Heart right ventricle (tissue), 16 donors: ENCODE measurements at places on chromosomes 4 and X.
A peak's percentile ranks its signal among the peaks of the same experiment; 100 is the strongest.

GRCh38 chr4:44160776-44161367 is 287.7 kb downstream of the KCTD8 start:
- DNase-seq: no peak

- DNase-seq: peak; percentile 13
Measured at GRCh38 chrX:103157496-103158316, 57.2 kb upstream of the BEX4 start.

DNA sequence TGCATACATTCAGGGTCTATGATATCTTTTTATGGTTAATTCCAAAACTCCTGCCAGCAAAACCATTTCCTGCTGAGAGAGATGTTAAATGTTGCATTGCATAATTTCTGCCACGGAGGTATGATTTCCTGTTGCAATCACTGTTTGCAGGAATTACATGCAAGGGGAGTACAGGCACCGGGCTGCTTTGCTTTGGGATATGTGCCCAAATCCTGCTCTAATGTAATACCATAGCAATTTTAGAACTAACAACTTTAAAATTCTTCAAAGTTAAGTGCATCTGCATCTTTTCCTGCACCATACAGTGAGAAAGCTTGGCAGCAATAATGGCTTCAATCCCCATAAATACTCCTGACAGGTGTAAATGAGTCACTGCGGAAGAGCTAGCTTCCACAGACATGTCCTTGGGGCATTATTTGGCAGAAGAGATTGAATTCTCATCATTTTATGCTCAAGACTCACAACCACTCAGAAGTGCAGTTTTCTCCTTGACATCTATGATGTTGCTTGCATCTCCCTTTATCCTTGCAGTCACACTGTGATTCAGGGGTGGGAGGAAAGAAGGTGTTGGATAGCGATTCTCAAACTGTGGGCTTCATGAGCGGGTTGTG is 29.6 kb downstream of the TRIM2 start:
- no peak for DNase-seq

DNA sequence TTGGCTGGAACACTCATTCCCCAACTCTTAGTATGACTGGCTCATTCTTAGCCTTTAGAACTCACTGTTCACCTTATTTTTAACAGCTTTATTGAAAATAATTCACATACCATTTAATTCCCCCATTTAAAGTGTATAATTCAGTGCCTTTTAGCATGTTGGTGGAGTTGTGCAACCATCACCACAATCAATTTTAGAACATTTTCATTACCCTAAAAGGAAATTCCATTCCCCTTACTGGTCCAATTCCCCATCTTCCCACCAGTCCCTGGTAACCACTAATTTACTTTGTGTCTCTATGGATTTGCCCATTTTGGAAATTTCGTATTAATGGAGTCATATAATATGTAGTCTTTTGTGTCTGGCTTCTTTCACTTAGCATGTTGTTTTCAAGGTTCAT is 19.7 kb downstream of the NHSL2 start:
- DNase-seq: no peak

- no peak for DNase-seq
Measured at GRCh38 chr4:76607266-76607799, 172.3 kb downstream of the SHROOM3 start.

DNA sequence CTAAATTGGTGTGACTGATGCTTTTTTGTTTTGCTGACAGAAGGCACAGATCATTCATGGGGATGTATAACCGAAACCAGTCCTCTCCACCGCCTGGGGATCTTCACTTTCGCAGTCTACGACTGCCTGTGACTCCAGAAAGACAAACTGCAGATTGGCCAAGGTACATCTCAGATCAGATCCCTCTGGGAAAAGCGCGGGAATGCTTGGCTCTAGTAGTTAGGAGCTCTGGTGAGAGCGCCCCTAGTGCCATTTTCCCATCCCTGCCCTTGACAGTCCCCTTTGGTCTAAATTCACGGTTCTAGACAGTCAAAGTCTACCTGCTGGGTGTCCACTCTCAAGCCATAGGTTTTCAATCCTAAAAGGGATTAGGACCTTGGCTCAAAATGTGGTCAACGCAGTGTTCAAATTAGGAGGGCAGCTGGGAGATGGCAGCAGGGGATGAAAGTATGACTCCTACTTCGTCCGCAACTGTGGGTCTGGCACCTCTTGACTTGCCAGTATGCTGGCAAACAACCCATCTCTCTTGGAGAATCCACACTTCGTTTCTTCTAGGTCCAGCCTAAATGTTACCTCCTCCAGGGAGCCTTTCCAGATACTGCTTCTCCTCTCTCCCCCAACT is 6.9 kb upstream of the HAND2 start:
- DNase-seq: no peak

DNA sequence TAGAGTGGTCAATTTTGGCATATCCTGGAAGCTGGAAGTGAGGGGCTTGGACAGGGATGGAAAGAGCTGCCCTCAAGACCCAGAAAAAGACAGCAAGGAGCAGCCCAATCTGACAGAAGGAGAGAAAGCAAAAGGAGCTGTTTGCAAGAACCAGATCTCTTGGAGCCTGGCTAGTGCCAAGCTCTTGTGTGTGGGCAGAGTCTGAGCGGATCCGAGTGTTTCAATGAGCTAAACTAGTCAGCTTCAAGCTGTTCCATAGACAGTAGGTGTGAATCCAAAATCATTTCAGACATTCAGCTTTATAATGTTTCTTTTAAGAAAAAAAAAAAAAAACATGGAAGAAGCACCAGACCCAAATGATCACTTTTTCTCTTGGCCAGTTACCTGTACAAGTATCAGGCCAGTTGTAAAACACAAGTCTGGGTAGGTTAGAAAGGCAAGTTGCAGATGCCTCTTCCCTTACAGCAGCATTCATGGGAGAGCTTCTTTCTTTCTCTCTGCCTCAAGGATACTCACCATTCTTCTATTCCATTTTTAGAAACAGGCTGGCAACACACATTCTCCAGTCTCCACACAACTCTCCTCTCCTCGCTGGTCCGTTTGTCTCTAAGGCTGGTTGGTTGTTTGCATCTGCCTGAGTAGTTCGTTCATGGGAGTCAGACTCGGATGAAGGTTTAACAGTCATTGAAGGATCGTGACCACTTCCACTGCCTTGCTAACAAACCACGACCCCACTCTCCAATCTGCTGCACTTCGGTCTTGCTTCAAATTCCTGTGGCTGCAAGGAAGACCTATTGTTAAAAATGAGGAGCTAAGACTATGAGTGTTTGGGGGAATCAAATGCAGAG is 105.2 kb upstream of the GATB start:
- DNase-seq: no peak

- DNase-seq: no peak
Measured at GRCh38 chr4:129342819-129343408, 247.0 kb downstream of the C4orf33 start.

DNA sequence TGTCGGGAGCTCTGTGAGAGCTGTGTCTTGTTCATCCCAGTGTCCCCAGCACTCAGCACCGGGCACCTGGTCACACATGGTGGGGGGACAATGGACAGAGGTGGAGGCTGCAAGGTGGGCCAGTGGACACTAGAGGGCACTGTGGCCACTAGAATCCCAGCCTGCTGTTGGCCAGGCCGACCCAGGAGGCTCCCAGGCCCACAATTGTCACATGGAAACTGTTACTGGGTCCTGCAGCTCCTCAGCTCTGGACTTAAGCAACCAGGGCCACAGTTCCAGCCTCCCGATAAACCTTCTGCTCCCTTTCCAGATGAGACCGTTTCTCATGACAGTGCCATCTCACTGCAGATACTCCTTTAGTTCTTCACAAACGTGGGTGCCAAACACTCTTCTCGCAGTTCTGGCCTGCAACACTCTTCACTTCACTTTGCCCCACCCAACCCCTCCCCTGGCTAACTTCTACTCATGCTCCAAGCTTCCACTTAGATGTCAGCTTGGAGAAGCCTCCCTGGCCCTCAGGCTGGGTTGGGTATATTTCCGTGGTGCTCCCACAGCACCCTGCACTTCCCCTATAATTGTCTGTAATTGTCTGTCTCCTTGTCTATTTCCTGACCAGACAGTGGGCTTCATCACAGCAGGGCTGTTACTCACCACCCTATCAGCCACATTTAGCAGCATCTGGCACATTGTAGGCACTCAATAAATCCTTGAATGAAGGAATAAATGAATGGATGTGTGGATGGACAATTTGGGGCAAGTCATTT is 3.5 kb upstream of the IQSEC2 start:
- peak; percentile 54 for DNase-seq

DNA sequence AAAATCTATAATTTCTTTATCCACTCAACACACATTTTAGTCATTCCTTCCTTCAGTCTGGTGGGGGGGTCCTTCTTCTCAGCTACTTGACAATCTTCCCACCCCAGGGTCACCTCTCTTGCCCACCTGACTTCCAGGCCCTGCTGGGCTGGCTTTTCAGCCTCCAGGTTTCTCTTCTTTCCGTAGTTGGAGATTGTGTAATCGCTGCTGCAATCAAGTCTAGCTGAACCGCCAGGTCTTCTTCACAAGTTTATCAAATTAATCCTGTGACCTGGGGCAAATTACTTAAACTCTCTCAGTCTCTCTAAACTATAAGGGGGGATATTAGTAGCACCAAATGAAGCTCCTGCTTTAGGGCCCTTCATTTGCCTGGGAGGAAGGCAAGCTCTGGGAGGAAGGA is 102.9 kb upstream of the TNIP3 start:
- no peak for DNase-seq

- DNase-seq: peak; percentile 66
Measured at GRCh38 chr4:169612871-169613859, 782 bp upstream of the NEK1 start.

GRCh38 chr4:156190615-156191014 is 236.9 kb upstream of the CTSO start:
- no peak for DNase-seq

DNA sequence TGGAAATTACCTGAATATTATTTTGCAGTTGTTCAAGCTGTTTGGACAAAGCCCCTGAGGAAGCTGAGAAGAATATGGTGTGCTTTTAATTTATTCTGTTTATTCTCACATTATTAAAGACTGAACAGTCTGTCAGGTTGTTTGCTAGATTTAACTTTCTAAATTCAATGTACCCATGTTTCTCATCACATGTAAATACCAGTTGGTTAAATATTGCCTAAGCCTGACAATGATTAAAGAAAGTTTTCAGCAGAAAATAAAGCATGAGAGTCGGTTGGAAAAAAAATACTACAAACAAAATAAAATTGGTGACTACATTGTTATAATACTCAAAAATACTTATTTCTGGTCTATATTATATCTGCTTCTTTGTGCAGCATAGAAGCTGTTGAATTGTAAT is 1974.7 kb downstream of the ARAP2 start:
- no peak for DNase-seq

DNA sequence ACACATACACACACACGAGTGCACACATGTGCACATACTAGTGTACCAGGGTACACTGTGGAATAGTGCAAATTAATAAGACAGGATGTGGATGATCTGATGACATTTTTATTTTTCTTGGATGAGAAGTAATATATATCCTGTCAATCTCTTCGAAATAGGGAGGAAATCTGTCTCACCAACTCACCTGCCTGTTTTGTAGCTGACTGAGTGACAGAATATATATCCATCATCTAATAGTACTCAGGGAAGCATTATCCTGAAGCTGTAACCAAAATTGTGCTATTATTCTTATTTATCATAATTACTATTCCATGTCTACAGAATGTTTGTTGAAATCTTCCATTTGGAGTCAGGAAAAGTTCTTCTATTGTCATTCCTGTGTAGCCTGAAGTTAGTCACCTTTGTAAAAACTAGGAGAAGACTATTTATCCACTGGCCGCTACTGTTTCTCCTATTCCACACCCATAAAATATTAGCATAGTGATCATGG is 888.0 kb downstream of the TRAM1L1 start:
- DNase-seq: no peak

- DNase-seq: no peak
Measured at GRCh38 chrX:18406531-18407266, 18.7 kb upstream of the CDKL5 start.

GRCh38 chr4:152243896-152244595 is 291.8 kb downstream of the FBXW7 start:
- peak; percentile 76 for DNase-seq

DNA sequence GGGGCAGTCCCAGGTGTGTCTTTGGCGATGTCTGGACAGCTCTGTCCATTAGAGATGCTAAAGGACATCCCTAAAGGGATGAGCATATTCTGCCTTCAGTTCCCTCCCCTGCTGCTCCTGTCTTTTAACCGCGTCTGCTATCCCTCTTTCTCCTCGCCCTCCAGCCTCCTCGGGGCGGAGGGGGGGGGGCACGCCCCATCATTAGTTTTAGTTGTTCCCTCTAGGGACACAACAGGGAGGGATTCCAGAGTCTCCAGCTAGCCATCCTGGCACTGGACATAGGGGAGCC is 1.1 kb downstream of the MSL3 start:
- DNase-seq: no peak

GRCh38 chrX:70253377-70254062 is 6.5 kb downstream of the P2RY4 start:
- DNase-seq: no peak

DNA sequence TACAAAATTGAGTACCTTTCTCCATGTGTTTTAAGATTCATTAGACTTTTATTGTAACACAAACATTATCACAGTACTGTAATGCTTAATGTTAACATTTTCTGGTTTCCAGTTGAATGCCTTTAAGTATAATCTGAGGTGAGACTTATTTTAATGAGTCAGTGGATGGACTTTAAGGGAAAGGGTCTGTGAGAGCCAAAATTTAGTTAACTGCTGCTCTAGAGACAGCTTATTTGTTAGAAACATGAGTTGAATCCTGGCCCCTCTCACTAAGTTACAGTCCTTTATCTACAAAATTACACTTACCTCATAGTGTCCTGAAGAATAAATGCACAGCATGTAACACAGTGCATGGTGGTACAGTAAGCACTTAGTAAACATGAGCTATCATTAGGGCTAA is 66.0 kb downstream of the PGRMC2 start:
- DNase-seq: no peak

- no peak for DNase-seq
Measured at GRCh38 chr4:172776203-172776861, 392.3 kb upstream of the GALNT7 start.

GRCh38 chr4:2806390-2807355 is 13.8 kb downstream of the SH3BP2 start:
- peak; percentile 77 for DNase-seq

DNA sequence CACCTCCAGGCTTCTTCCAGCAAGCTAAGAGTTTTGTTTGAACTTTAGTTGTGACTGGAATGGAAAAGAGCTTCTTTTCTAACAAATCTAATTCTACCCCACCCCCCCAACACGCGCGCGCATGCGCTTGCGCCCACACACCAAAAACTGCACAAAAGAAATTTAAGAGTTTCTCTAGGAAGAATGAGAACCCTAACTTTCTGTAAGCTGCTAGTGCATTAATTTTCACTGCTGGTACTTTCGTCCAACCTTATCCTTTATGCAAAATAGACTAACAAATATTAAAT is 9.0 kb upstream of the INTU start:
- no peak for DNase-seq

- DNase-seq: no peak
Measured at GRCh38 chrX:17435476-17435875, 60.5 kb downstream of the NHS start.

DNA sequence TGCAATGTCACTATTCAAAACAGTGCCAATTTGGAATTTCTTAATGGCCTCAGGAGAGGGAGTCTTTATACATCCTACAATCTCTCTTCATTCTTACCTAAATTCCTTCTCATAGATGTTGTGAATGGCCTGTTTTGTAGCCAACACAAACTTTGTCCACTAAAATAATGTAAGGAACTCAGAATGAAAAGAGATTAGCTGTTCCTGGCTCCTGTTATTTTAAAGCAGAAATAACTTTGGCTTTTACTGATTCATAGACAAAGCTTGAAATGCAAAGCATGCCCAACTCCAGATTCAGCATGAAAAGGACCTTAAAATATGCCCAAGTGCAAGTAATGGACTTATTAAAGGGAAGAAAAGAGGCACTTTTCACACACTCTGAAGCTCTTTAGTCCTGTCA is 146.0 kb upstream of the GPC4 start:
- DNase-seq: no peak

- peak; percentile 42 for DNase-seq
Measured at GRCh38 chr4:157220371-157220881, at the start of gene GRIA2. TSS of gene GRIA2 (plus strand) at chr4:157220728. CDS start at chr4:157221043, 315 bp downstream.
